ENCODE measurements at places on chromosomes 13 and 19. TPM values are rescaled to one million over a fixed set of nuclear protein-coding genes. Genes with fewer than 3 reads are reported as not detected.

ABHD13 gene
- polyA plus RNA-seq = 12.0 TPM

CYP2B6 gene
- polyA plus RNA-seq = not detected

ZNF229 gene
- polyA plus RNA-seq = 9.2 TPM

ZNF430 gene
- 13.7 TPM for polyA plus RNA-seq

FAM124A gene
- polyA plus RNA-seq = 4.7 TPM

COMP gene
- polyA plus RNA-seq = not detected

CLEC11A gene
- 18.4 TPM for polyA plus RNA-seq

KLF2 gene
- 0.15 TPM for polyA plus RNA-seq

ARL11 gene
- not detected for polyA plus RNA-seq

LCP1 gene
- 0.76 TPM for polyA plus RNA-seq

PLVAP gene
- polyA plus RNA-seq = not detected

IL17D gene
- polyA plus RNA-seq = 14.5 TPM

NLRP13 gene
- polyA plus RNA-seq = not detected

RNF113B gene
- not detected for polyA plus RNA-seq

TRPM4 gene
- polyA plus RNA-seq = 42.5 TPM

C1QTNF9B gene
- 0.24 TPM for polyA plus RNA-seq

DAND5 gene
- polyA plus RNA-seq = not detected
